ENCODE measurements at places on chromosomes 13 and 19.

GRCh38 chr13:110236831-110237261 is 70.1 kb downstream of the COL4A1 start:
- DNase-seq, result no peak

- no peak for DNase-seq
Measured at GRCh38 chr13:96993634-96994016, 651 bp downstream of the OXGR1 start.

- no peak for DNase-seq
Measured at GRCh38 chr13:59447031-59447430, 716.7 kb downstream of the DIAPH3 start.

DNA sequence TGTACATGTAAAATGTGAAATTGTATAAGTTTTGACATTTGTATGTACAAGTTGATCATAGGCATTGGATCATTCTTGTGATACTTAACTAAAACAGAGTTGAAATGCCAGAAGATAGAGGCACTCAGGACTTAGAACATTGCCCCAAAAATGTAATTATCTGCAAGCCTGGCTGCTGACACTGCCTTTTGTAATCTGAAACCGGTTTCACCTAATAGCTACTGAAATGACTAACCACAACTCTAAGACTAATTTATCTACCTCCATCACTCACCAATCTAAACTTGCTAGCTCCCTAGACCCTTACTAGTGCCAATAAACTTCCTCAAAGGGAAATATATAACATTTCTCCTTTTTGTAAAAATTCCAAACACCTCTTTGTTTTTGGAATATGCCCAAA is 2596.2 kb downstream of the PCDH9 start:
- no peak for DNase-seq

DNA sequence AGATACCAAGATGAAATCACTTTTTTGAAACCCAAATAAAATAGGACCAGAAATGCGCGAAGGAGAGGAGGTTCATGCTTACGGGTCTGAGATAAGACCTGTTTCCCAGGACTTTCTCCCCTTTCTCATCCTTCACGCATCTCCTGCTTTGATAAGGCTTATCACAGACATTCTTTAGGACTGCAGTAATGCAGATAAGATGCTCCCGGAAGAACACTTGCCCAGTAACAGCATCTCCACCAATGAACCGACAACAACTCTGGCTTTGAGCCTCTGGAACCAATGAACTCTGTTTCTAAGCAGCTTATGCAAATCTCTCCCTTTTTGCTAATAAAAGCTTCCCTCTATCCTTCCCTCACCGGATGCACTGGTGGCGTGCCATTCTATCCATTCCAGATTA is 783.4 kb upstream of the ARGLU1 start:
- no peak for DNase-seq

DNA sequence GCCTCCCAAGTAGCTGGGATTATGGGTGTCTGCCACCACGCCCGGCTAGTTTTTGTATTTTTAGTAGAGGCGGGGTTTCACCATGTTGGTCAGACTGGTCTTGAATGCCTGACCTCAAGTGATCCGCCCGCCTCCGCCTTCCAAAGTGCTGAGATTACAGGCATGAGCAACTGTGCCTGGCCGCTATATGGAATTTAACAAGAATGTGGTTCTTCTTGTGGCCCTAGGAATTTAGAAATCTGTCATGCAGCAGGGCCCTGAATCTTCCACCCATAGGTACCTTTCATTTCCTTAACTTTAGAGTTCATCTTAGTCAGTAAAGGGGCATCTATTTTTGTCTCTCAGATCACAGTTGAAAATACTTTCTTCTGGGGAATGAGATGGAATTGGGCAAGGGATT is 25.6 kb upstream of the NDFIP2 start:
- DNase-seq, result no peak

DNA sequence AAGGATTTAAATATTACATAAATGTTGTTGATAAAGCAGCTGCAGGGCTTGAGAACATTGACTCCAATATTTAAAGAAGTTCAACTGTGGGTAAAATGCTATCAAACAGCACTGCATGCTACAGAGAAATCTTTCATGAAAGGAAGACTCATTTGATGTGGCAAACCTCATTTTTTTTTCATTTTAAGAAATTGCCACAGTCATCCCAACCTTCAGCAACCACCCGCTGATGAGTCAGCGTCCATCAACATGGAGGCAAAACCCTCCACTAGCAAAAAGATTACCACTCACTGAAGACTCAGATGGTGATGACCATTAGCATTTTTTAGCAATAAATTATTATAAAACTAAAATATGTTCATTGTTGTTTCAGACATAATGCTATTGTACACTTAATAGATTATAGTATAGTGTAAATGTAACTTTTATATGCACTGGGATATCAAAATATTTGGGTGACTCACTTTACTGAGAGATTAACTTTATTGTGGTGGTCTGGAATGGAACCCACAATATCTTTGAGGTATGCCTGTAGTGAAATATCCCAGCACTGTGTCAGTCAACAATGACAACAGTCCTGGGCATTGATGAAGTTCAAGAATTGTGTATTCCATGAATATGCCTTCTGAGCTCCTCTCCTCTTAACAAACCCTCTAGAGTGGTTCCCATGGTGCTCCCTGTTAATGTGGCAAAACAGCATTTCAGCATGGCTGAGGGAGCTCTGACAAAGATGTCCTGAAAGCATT is 52.4 kb upstream of the SOX21 start:
- DNase-seq, result no peak
